Activated naive CD4-positive, alpha-beta T cell (primary cell): ENCODE measurements at places on chromosomes 13 and 19.

DNA sequence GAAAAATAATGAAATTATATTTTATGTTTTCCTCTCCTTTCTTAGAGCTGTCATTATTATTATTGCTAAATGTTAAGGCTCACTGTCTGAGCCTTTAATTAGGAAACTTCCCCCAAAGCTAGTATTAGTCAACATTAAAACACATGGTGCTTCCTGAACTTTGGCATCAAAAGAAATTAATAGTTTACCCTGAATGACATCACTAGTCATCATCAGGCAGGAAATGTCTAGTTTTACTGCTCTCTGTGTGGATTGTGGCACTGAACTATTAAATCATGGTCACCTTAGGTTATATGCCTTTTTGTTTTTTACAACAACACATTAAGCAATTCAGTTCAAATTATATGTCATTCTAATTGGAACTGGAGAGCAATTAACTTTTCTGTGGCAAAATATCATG lies 595.5 kb downstream of the SLITRK1 start:
- no peak for DNase-seq

GRCh38 chr19:7670150-7670783 lies 1.4 kb downstream of the RETN start:
- no peak for DNase-seq

DNA sequence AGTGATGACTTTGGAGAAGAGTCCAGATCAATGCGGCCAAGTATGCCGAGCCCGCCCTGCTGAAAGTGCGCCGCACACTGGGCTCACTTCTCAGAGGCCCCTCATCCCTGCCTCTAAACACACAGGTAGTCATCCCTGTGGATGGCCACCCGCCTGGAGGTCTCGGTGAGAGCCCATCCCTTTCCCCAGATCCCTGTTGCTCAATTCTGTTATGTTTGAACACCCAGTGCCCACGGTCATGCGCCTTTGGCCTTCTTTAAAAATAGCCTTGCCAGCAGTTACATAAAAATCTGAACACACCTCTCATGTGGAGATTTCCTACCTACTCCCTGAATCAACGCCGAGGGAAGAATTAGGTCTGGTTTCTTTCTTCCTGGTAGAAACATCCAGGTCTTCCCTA lies 11.9 kb downstream of the ELAVL1 start:
- no peak for DNase-seq

GRCh38 chr19:49361438-49362047 lies 673 bp downstream of the TEAD2 start:
- no peak for DNase-seq

DNA sequence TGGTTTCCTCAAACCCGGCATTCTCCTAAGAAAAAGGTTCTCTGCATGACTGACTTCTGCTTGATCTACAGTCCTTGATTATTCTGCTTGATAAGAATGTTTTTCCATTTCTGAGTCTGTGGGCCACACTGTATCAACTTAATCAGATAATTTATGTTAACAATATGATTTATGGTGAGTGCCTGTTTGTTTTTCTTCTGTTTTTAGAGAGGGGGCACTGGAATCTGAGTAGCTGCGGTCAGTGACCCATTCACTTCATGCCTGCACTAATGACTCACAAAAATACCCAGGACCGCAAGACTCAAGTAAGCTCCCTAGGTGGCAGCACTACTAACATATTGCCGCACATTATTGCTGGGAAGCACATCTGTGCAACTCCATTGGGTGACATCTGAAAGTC lies 542.3 kb upstream of the ATXN8OS start:
- no peak for DNase-seq

DNA sequence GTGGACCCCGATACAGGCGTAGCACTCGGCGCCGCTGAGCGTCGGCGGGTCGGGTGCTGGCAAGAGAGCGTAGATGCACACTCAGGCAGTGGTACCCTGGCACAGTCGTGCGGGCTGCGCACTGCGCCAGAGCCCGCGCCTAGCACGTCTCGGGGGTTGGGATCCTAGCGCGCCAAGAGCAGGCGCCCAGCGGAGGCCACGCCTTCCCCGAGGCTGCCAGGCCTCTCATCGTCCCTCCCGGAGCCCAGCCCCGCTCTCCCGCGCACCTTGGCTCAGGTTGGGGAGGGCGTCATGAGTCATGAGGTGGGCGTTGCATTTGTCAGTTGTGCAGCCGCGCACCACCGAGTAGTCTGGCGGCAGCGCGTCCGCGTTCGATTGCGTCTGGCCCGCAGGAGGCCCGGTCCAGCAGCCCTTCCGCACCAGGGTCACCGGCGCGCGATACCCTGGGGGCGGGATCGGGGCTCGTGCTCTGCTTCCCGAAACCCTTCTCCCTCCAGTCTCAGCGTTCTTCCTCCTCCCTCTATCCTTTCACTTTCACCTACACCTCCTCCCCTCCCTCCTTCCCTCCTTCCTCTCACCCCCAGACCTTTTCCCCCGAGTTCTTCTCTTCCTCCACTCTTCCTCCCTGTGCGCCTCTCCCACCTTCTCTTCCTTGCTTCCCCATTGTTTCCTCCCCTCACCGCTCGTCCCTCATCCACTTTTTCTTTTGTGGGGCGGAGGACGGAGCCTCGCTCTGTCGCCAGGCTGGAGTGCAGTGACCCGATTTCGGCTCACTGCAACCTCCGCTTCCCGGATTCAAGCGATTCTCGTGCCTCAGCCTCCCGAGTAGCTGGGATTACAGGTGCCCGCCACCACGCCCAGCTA lies 3.5 kb downstream of the LYPD5 start:
- DNase-seq, result peak; percentile 50

DNA sequence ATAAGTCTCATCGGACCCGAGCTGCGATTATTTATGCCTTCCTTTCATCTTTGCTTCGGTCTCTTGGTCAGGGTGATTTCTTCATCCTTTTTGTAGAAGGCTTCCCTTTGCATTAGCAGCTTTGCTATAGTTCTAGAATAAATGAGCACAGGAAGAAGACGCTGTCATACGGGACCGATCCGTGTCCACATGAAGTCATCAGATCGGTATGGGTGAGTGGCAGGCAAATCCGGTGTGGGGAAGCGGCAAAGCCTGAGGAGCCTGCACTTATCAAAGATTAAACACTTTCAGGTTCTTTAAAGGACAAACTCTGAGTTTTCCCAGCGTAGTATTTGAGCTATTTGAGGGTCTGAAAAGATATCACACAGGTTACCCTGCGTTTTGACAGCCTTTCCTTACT lies 119.3 kb downstream of the IRS2 start:
- no peak for DNase-seq

DNA sequence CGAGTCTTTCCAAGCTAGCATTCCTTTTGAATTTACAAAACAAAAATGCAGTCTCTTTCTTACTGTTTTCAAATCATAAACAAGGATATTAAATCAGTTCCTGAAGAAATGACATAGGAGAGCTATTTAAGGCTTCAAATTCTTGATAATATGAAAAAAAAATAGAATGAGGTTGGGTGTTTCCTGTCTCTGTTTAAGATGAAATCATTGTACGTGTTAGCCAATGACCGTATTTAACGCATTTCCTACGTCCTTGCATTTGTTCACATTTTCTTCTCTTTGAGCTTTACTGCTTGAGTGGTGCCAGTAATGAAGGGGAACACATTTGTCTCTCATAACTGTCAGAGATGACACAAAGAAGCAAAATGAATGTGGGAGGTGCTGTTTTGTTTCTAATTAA lies 821.3 kb downstream of the DIAPH3 start:
- no peak for DNase-seq

GRCh38 chr13:28179974-28180373 lies 41.6 kb downstream of the PAN3 start:
- no peak for DNase-seq

GRCh38 chr13:76874479-76874878 lies 11.7 kb downstream of the KCTD12 start:
- no peak for DNase-seq

GRCh38 chr19:17243830-17244617 lies 1.7 kb downstream of the NR2F6 start:
- DNase-seq, result no peak

DNA sequence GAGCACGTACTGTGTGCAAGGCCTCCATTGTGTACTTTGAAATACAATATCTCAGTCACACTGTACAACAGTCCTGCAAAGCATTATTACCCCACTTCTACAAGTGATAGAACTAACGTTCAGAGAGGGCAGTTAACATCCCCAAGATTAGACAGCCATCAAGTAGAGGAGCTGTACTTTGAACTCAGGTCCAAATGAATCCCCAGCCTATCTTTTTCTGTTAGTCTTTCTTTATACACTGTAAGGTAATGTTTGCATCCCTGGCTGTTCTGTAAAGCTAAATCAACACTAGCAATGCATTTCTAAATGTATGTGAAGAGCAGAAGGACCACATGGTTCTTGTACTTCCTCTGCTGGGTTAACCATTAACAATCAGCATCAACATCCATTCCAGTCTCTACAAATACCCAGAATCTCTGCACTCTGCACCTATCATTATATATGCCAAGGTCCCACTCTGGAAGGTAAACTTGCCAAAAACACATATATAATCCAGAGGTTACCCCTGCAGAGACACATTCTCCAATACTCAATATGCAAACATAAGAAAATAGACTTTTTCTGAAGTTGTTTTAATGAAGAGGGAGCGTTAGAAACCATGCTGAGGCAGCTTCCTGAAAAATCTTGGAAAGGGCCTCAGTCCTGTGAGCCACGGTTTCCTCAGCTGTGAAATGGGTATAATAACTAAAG lies 182.3 kb downstream of the MZT1 start:
- no peak for DNase-seq

GRCh38 chr19:1855040-1855827 lies 7.0 kb upstream of the REXO1 start:
- DNase-seq, result no peak
